ENCODE measurements at places on chromosomes 3 and 15.

GRCh38 chr3:25281041-25281731 is 146.9 kb upstream of the RARB start:
- no peak for DNase-seq

GRCh38 chr3:128569756-128570155 is 76.8 kb upstream of the GATA2 start:
- no peak for DNase-seq

- DNase-seq = no peak
Observed at GRCh38 chr3:72782521-72782920, 65.7 kb downstream of the SHQ1 start.

DNA sequence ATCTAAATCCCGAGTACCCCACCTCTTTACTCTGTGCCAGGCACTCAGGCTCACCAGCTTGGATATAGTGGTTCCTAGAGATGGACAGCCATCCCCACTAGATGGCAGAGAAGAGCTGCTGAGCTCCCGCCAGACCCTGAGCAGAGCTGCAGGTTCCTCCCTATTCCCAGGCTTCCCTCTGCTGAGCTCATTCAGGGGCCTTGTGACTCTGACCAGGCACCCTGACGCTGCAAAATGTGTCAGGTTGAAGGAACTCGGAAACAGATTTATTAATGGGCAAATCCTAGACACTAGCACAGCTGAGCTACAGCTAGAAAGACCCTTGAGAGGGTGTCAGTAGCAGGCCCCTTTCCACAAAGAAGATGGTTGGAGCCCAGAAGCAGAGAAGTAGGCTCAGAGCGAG is 38.2 kb upstream of the RHO start:
- peak; percentile 19 for DNase-seq

GRCh38 chr3:81732642-81733041 is 28.8 kb downstream of the GBE1 start:
- DNase-seq = no peak

- DNase-seq = no peak
Observed at GRCh38 chr3:128983293-128984069, 10.4 kb downstream of the CFAP92 start.

GRCh38 chr3:100407164-100407563 is 5.8 kb downstream of the LNP1 start:
- no peak for DNase-seq

GRCh38 chr3:114587986-114588385 is 294.2 kb downstream of the TIGIT start:
- no peak for DNase-seq

DNA sequence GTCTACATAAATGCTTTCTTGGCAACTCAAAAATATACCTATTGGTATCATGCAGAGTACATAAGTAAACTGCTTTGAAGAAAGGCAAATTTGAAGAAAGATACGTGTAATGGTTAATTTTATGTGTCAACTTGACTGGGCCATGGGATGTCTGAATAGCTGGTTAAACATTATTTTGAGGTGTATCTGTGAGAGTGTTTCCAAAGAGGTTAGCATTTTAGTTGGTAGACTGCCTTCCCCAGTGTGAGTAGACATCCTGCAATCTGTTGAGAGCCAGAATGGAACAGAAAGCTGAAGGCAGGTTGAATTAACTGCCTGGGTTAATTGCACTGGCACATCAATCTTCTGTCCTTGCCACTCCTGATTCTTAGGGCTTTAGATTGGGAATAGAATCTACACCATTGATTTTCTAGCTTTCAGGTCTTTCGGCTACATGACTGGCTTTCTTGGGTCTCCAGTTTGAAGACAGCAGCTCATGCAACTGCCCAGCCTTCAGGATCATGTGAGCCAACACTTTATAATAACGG is 98.3 kb downstream of the CMSS1 start:
- DNase-seq = no peak

DNA sequence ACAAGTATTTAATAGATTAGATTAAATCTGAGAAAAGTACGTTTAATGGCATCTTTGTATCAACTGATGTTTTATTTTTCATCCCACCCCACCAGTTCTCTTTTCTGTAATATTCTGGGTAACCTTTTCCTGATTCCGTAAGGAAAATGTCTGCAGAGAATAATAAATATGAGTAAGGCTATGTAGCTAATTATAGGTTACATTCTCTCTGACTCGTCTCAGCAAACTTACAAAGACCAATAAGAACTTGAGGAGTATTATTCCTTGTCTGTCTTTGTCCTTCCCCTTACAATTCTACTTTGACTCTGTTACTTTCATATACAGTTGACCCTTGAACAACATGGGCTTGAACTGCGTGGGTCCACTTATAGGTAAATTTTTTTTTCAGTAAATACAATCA is 12.1 kb downstream of the SNAP23 start:
- DNase-seq = no peak

- DNase-seq = no peak
Observed at GRCh38 chr3:157746391-157746790, 243.2 kb upstream of the VEPH1 start.

DNA sequence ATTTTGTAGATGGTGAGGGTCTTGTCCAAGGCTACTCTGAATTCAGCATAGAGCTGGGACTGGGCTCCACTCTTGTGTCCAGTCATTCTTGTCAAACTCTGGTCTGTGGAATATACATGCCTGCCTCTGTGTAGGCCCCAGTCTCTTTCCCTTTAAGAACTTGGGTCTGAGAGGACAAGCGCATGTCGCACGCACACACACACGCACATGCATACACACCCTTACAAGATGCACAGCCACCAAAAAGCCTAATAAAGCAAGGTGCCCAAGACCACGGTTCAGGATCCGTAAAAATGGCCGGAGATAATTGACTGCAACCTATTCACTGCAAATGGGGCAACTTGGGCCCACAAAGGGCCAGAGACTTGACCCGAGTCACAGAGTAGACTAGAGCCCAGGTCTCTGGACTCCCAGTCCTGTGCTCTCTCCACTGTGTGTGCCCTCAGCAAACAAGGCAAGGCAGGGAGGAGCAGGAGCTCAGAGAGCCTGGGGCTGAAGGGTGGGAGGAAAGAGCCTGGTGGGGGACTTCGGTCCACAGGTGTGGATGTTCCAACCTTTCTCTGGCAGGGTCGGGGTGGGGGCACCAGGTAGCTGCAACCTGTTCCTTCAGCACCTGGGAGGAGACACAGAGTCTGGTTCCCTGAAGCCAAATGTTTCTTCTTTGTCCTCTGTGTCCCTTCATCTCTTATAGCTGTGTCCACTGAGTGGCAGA is 914 bp upstream of the PAQR5 start:
- no peak for DNase-seq

GRCh38 chr3:76040946-76041345 is 255.6 kb upstream of the ZNF717 start:
- no peak for DNase-seq

DNA sequence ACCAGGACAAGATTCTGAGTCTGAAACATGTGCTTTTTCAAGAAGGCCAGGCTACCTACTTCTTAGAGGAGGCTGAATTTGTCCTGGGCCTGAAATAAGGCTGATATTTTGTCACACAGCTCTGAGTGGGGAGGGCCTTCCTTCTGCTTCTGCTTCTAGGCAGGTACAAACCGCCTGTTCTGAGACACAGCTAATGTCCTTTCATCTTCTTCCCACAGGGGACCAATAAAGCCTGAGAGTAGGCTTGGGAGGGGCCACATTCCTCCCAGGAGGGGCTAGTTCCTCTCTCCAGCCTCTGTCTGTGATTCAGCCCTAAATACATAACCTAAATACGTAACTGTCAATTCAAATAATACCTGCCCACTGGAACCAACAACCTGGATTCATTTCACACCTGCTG is 34.8 kb downstream of the CRYGS start:
- DNase-seq = no peak

GRCh38 chr15:89401631-89402517 is 67.2 kb upstream of the POLG start:
- no peak for DNase-seq

- no peak for DNase-seq
Observed at GRCh38 chr3:120177151-120177550, 82.9 kb upstream of the GSK3B start.

DNA sequence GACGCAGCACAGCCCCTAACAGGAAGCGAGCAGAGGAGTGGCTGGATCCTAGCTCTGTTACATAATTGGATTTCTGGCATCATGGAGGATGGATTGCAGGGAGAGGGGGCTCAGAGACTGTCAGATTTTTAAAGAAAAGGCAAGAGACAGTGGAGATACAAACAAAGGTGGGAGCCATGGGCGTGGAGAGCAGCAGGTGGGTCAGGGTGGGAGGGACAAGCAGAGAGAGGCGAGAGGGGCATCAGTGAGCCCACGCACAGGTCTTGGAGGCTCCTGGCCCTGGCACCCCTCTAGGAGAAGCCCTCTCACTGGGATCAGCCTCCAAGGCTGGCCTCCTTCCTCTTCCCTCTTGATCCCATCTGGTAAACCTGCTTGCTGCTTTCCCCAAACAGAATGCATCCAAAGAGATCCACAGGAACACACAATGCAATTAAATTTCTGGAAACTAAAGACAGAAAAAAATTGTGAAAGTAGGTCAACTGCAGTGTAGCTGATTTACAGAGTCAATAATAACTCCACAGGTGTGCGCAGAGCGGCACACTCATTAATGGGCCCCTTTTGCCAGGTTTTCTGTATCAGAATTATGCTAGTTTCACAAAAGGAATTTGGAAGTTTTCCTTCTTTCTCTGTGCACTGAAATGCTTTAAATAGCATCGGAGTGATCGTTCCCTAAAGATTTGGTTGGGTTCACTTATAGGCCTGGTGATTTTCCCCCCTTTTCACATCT is 66.1 kb downstream of the LSM3 start:
- no peak for DNase-seq

DNA sequence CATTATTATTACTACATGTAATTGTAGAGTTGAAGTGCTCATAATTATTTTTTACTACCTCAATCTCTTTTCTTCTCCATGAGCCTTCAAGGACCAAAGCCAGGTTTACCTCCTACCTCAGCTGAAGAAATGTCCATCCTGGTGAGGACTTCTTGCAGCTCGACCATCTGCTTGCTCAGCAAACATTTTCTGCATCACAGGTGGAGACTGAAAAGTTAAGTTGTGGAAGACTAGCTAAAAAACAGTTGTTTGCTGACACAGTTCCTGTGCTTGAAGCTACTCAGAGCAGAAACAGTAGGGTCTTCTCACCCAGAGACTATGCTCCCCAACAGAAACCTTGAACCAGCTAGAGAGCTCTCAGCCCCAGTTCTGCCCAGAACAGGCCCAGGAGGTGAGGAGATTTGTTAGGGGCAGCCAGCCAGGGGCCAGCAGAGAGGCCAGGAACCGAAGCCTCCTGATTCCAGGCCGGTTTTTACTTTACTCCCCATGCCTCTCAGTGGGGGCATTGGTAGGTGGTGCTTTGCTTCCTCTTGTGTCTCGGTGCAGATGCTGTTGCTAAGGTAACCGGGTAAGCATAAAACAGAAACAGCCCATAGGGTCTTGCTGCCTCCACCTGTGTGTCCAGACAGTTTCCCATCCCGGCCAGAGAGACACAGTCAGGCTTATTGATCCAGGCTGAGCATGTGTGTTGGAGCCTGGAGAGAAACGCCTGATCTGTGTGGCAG is 54.9 kb downstream of the CCNL1 start:
- no peak for DNase-seq

DNA sequence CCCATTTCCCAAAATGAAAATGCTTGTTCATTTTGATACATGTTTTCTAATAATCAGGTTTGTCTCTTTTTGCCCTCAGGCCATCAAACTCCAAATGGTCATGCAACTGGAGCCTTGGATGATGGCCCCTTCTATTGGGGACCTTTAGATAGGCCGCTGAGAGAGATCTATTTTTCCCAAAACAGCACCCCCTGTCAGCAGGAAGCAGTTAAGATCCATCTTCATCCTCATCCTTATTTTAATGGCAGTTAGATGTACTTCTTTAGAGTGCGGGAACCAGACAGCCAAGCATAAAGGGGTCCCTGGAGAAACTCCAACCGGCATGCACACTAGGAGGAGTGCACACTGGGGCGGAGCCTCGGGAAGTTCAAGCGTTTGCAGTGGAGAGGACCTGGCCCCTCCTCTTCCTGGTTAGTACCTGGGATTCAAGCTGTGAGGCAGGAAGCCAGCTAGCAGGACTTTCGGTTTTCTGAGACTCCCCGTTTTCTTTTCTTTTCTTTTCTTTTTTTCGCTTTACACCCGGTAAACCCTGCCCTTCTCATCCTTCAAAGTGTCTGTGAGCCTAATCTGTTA is 31.9 kb upstream of the STRIT1 start:
- DNase-seq = no peak

- DNase-seq = no peak
Observed at GRCh38 chr3:197296545-197296944, 1.9 kb downstream of the DLG1 start.

DNA sequence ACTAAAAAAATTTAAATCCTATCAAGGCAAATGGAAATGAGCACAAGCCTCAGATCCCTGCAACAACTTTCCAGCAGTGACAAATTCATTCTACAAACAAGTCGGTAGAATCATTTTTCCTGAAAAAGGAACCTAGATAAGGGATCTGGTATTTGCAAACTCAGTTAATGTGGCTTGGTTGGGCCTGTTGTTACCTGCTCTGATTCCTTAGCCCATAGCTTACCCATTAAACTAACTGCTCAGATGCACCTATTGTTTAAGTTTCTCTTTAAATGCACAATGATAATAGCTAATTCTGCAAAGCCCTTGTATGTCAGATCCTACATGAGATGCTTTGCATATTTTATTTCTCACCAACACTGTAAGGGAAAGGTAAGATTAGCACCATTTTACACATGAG is 377.4 kb upstream of the RGMA start:
- DNase-seq = no peak

DNA sequence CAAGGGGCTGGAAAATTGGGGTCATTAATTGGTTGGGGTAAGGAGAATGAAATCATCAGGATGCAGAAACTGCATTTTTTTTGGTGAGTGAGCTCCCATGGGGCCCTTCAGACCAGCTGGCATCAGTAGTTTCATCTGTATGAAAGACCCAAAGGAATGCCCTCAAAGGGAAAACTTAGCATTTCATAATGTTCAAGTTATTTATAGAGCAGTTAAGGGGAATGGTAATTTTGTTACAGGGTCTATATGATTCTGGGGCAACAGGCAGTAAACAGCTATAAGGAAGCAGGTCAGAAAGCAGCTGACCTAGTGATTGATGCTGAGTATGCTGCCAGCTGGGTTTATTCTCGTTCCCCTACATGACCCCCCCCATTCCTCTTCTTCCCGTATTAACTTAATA is 448.9 kb downstream of the OCA2 start:
- no peak for DNase-seq
